ENCODE measurements at places on chromosomes 3 and 15. TPM values are rescaled to one million over a fixed set of nuclear protein-coding genes. Genes with fewer than 3 reads are reported as not detected.

GRCh38 chr3:80017369-80017768 lies 249.6 kb upstream of the ROBO1 start:
- no peak for DNase-seq

DNA sequence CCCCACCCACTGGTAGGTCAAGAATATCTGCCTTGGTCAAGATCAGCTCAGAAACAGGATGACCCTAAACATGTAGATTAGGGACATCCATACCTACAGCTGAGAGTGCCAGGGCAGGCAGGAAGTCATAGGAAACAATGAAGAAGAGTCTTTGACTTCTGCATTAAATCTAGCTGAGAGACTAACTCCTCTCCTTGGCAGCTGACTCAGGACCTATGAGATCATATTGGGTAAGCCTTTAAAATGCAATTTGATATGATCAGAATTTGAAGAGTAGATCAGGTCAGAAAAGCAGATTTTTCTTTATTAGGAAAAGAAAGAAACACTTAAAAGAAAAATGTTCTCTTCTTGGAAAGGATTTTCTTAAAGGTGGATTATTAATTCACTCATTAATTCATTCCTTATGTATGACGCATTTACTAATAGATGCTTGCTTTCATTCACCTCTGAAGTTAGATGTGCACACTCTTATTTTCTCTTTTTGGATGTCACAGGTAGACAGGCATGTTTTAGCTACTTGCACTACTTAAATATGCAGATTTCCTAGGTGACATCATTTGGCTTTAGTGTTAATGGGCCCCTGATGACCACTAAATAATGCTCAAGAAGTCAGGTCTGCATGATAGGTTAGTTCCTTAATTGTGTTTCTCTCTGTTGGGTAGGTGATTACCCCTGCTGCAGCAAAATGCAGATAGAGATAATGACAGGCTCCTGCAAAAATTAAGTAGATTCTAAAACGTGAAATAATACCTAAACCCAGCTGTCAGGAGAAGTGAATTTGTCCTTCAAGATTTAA lies 35.7 kb upstream of the GSK3B start:
- DNase-seq: no peak

DNA sequence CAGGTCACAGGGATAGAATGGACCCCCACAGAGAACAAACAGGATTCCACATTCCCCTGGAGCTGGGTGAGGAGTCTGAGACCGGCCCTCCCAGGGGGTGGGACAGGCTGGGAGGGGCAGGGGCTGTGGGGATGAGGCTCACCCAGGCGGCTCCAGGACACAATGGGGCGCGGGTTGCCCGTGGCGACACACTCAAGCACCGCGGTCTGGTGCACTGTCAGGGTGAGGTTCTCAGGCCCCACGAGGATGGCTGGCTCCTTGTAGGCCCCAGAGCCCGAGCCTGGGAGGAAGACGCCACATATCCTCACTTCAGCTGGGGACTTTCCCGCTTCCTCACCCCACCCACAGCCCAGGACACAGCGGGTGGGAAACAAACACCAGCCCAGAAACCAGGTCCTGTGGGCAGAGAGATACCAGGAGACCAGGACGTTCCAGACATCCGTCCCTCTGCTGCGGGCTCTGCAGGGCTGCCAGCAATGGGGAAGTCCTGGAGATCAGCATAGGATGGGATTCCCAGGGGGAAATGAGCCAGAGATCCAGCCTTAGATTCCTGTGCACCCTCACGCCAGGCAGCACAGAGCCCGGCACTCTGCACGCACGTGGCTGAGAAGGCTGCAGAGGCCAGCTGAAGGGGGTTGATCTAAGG lies 30.2 kb downstream of the RNU5B-1 start:
- DNase-seq: no peak

GRCh38 chr3:101154401-101154800 lies 161.2 kb upstream of the ABI3BP start:
- DNase-seq: no peak

DNA sequence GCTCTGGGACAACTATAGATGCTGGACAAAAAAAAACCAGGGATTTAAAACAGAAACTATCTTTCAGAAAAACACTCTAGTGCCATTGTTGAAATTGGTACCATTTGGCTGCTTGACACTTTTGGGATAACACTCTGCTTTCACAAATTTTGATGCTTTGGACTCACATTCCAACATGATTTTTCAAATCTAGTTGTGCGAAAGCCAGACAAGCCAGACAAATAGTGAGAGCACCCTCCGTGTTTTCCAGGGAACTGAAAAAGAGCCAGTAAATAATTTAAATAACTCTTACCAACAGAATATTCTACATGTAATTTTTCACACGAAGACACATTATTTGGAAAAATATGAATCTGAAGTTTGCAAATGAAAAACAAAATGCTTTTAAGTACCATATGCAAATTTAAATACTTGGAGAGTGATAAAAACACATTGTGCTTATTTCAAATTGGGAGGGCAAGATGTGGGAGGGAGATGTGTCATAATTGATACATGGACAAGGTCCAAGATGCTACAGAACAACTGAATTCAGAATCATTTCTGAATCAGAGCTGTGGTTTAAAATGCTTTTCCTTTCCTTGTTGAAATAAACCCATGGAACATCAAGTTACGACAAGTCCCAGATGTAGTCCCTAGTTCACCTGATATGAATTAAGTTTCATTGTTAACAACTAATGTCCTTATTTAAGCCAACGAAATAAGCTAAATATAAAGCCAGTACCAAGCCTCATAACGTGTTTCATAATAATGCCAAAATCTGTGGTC lies 144.2 kb upstream of the SOX2 start:
- DNase-seq: no peak

Gene CELSR3
- total RNA-seq: 3.1 TPM

Gene MYRIP
- total RNA-seq: not detected

Gene RPL39L
- total RNA-seq: 100.0 TPM

Gene ZSCAN29
- total RNA-seq: 9.2 TPM

Gene TICRR
- 5.1 TPM for total RNA-seq

Gene IGF2BP2
- total RNA-seq: 17.7 TPM

Gene PAK2
- 51.3 TPM for total RNA-seq

DNA sequence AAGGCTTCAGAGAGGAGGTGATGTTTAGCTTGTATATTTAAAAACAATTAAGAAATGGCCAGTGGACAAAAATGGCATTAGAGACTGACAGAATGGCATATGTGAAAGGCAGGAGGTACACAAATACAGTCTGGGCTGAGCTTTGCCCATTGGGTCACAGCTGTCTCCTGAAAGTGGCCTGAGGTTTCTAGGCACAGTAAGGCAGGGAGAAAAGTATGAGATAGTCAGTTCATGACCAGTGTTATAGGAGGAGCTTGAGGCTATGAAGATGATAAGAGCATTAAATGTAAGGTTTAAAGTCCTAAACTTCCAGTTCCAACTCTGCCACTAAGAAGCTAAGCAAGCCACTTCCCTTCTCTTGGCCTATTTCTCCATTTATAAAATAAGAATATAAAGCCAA lies 111.2 kb upstream of the SETMAR start:
- DNase-seq: no peak

DNA sequence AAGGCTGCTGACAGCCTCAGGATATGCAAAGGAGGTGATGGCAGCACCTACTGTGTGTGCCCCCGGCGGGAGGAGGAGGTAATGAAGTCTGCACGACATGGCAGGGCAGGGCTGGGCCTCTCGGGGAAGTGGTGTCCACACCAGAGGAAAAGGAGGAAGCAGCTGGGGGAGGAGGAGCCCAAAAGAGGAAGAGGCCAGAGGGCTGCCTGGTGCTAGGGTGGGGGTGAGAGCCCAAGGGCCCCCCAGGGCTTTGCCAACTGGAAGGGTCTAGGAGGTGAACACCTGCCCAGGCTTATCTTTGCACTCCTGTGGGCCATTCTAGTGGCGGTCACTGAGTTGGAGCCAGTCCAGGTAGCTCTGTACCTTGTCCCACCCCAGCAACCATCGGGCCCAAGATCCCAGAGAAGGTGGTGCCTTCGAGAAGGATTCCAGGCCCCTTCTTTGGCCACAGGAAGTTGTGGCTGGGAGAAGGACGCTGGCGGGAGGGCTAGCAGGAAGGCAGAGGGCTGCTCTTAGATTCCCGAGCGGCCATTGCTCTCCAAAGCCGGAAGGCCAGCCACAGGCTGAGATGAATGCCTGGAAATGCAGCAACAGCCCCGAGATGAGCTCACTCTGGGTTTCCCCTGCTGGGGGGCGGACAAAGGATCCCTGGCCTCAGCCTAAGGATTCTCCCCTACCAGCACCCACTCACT lies 7.0 kb downstream of the GNAI2 start:
- DNase-seq: no peak

Gene AHSG
- not detected for total RNA-seq

Gene GRM2
- total RNA-seq: not detected

GRCh38 chr15:26294059-26294689 lies 431.0 kb upstream of the ATP10A start:
- DNase-seq: no peak

GRCh38 chr3:188002626-188003138 lies 151.3 kb upstream of the LPP start:
- no peak for DNase-seq

GRCh38 chr3:25471081-25471768 lies 43.2 kb downstream of the RARB start:
- DNase-seq: peak; percentile 19

GRCh38 chr15:85955501-85956391 lies 123.9 kb upstream of the AGBL1 start:
- no peak for DNase-seq

Gene CHRM5
- not detected for total RNA-seq

Measured in H4 (cell line).